Thymus (tissue), 14 donors: ENCODE measurements at places on chromosomes 16 and 17.

- peak; percentile 74 for DNase-seq
These were observed 26.2 kb upstream of the PIK3R5 start for GRCh38 chr17:8991514-8992285.

- DNase-seq: peak; percentile 27
These were observed 256.9 kb downstream of the C16orf95 start for GRCh38 chr16:87060034-87060986.

DNA sequence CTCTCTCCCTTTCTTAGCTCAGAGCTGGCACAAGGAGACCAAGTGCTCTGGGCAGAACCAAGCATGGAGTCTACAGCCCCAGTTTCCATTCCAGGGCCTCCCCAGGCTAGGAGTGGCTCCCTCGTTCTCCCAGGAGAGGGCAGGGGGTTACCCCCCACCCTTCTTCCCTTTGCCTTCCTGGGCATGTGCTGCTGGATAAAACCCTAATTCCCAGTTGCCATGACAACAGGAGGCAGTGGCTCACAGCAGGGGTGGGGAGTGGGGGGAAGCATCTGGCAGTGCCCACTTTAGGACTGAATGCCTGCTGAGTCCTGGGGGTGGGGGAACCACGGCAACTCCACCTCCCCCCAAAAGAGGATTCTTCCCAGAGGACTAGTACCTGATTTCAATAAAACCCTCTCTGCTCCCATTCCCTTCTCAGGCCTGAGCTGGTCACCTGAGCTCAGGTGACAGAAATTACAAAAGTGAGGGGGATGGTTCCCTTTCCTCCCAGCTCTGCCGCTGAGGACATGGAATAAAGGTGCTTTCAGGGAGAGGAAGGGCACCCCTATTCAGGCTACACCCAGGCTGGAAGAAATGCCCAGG is 1.8 kb downstream of the MPP2 start:
- DNase-seq: no peak

DNA sequence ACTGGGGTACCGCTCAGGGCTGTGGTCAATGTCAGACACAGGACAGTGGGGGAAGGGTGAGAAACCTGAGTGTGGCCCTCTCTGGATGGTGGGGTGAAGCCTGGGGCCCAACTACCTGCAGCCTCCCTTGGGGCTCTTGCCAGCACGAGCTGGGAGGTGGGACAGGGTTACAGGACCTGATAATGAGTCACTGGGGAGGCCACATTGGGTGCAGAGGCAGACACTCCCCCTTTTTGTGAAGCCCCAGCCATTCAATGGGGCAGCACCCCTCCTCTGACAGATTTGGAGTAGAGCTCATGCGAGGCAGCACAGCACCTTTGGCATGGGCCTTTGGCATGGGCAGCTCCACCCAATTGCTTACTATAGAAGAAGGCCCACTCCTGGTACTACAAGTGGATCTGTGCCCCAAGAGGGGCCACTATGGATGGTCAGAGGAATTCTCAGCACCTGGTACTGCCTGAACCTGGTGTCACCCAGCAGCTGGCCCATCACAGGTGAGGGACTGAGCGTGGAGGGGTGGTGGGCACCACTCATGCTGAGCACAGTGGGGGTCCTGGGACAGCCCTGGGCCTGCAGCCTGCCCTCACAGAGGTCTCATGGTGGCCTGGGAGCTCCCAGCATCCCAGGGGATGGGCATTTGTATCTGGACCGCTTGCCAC is 45.2 kb upstream of the SMPD3 start:
- no peak for DNase-seq

DNA sequence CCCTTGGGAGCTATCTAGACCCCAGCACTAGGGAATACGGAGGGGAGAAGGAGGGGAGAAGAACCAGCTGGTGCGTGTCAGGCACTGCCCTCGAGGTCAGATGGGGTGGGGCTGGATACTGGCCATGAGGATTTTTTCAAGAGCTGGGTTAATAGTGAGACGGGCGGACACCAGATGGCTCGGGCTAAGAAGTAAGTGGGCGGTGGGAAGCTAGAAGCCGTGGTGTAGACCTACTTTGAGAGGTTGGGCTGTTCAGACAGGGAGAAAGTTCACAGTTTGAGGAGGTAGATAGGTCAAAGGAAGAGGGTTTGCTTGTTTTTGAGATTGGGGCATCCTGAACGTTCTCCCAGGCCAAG is 303.8 kb downstream of the SEC14L1 start:
- DNase-seq: no peak

- DNase-seq: no peak
These were observed 108.8 kb upstream of the HLF start for GRCh38 chr17:55155856-55156560.

- DNase-seq: no peak
These were observed 16.7 kb downstream of the ZNF423 start for GRCh38 chr16:49839017-49839825.

DNA sequence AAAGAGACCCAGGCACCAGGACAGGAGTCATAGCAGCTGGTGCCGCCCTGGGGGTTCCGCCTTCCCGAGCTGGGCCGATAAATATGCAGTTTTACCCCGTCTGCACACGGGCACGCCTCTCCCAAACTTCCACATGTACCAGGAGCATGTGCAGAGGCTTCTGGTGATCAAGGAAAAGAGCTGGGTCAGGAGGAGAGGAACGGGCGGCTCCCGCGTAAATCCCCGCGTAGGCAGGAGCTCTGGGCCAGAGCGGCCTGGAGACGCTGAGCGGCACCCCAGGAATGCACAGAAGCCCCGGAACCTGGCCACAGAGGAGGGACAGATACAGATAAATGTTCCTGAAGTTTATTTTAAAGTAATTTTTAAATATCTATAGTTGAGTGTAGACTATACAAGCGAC is 46.6 kb upstream of the METRNL start:
- DNase-seq: no peak

- DNase-seq: peak; percentile 11
These were observed 436 bp downstream of the SPAG5 start for GRCh38 chr17:28598389-28598788.

DNA sequence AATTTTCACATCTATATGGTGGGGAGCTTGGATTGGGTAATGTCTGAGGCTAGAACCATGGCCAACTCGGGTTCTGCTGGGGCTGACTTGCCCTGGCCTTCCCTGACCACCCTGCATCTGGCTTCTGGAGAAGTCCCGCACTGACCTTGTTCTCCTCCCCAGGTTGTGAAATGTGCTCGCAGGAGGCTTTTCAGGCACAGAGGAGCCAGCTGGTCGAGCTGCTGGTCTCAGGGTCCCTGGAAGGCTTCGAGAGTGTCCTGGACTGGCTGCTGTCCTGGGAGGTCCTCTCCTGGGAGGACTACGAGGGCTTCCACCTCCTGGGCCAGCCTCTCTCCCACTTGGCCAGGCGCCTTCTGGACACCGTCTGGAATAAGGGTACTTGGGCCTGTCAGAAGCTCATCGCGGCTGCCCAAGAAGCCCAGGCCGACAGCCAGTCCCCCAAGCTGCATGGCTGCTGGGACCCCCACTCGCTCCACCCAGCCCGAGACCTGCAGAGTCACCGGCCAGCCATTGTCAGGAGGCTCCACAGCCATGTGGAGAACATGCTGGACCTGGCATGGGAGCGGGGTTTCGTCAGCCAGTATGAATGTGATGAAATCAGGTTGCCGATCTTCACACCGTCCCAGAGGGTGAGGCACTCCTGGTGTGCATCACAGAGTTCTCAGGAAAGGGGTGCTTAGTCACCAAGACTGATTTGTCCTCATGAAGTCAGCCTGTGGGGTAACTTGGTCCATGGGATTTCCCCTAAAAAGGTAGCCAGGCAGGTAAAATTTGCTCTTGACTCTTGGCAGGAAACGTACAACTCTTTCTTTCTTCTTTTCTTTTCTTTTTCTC is 6.1 kb downstream of the NOD2 start:
- DNase-seq: no peak

- DNase-seq: no peak
These were observed 26.2 kb downstream of the C16orf78 start for GRCh38 chr16:49399594-49400364.

DNA sequence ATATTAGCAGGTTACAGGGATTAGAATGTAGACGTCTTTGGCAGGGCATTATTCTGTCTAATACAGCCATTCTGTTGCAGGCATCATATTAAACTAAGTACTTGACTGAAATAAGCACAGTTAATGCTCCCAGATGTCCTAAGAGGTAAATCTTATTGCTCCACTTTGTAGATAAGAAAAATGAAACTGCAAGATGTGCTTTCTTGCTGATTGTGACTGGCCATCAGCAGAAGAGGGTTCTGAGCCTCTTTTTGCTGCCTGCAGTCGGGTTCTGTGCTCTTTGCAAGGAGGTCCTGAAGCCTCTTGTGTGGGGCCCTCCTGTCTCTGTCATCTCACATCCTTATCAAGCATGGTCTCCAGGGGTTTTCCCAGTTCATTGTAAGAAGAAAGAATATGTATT is 167.1 kb downstream of the KCNJ2 start:
- no peak for DNase-seq

- no peak for DNase-seq
These were observed 16.1 kb downstream of the HIC1 start for GRCh38 chr17:2071024-2071385.

DNA sequence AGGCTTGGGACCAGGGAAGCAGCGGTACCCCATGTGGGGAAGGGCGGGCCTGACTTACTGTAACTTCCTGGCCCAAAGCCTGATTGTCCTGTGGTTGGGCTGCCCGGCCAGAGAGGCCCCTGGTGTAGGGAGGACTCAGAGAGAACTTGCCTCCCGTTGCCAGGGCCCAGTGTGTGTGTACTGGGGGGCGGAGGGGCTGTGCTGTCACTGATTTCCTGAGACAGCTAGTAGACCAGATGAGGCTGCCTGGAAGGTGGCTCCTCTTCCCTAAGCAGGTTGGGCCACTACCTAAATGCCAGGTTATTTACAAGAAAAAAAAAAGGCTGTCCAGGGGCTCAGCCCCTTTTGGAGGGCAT is 16.7 kb downstream of the SOCS3 start:
- no peak for DNase-seq

GRCh38 chr17:49510720-49511110 is 15.6 kb downstream of the NGFR start:
- DNase-seq: no peak
